Glutamatergic neuron (in vitro differentiated cells): ENCODE measurements at places on chromosomes 1 and 21. TPM values are rescaled to one million over a fixed set of nuclear protein-coding genes. Genes with fewer than 3 reads are reported as not detected.
A peak's percentile ranks its signal among the peaks of the same experiment; 100 is the strongest.

DNA sequence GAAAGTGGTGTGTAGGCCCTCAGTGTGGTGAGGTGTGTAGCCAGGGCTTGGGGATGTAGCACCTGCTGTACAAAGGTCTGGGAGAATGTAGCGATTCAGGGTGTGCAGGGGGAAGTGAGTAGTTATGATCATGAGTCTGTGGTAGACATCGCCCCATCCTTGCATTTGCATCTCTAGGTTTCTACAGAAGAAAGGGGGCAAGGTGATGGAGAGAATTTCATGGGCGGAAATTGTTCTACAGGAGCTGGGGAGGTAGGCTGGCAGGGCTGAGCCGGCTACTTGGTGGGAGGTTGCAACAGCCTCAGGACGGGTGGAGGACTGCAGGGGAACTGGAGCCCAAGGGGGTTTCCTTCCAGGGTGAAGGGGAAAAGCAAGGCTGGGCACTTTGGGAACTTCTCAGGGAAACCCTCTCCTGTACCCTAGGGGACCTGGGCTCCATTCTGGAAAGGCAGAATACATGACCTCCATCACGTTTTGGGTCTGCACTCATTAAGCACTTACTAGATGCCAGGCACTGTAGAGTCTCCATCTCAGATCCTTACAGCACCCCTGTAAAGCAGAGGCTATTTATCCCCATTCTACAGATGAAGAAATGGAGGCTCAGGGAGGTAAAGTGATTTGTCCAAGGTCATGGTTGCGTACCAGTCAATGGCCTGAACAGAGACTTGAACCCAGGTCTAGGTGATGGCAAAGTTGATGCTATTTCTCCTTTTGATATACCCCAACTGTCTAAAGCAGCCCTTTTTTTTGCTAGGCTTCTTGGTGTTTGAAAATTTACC lies 14.5 kb upstream of the TNFRSF1B start:
- no peak for DNase-seq
- H3K36me3 ChIP-seq = no peaks in the 10 kb centered on the region
- H3K27me3 ChIP-seq = peaks cover 5% of the 10 kb centered on the region
- H3K27ac ChIP-seq = no peak overlapping the region
- no peak overlapping the region for H3K4me3 ChIP-seq

- peaks cover 5% of the 10 kb centered on the region for H3K27me3 ChIP-seq
- DNase-seq = no peak
- peak overlapping the region; percentile 90 for H3K4me3 ChIP-seq
- H3K27ac ChIP-seq = peak overlapping the region; percentile 95
- H3K4me1 ChIP-seq = peaks cover 17% of the 10 kb centered on the region
Observed at GRCh38 chr1:26408604-26409003, 2.0 kb upstream of the LIN28A start.

GRCh38 chr1:111286912-111287311 lies 3.7 kb upstream of the CHIA start:
- no peak overlapping the region for H3K4me3 ChIP-seq
- H3K27ac ChIP-seq = no peak overlapping the region
- H3K4me1 ChIP-seq = no peaks in the 10 kb centered on the region

DNA sequence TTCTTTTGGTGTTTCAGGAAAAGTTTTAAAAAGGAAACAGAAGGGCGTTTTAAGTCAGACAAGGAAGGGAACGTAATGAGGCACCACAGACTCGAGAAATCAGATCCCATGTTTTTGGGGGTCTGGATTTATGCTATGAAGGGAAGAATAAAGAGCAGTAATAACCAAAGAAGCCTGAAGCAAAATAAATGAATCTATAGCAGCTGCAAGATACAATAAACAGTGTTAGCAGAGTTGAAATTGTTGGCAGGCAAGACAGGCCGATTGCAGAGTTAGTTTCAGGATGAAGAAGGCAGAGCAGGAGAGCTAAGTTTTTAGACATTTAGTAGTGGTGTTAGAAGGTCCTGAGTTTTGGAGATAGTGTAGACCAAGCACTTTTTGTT lies 425 bp downstream of the DDR2 start:
- H3K4me3 ChIP-seq = peak overlapping the region; percentile 8
- H3K27me3 ChIP-seq = no peaks in the 10 kb centered on the region
- no peak overlapping the region for H3K27ac ChIP-seq
- no peak for DNase-seq
- no peaks in the 10 kb centered on the region for H3K36me3 ChIP-seq

GRCh38 chr1:228358764-228359612 lies 47.6 kb downstream of the TRIM11 start:
- no peak for DNase-seq
- H3K4me3 ChIP-seq = no peak overlapping the region
- H3K36me3 ChIP-seq = no peaks in the 10 kb centered on the region
- peaks cover 12% of the 10 kb centered on the region for H3K4me1 ChIP-seq
- H3K27me3 ChIP-seq = peaks cover 2% of the 10 kb centered on the region

- H3K27ac ChIP-seq = no peak overlapping the region
- DNase-seq = no peak
- no peaks in the 10 kb centered on the region for H3K4me1 ChIP-seq
- H3K27me3 ChIP-seq = peaks cover 2% of the 10 kb centered on the region
- H3K4me3 ChIP-seq = no peak overlapping the region
Observed at GRCh38 chr1:206953626-206954025, 7.4 kb upstream of the PIGR start.

The HES2 gene
- total RNA-seq = 54.6 TPM

DNA sequence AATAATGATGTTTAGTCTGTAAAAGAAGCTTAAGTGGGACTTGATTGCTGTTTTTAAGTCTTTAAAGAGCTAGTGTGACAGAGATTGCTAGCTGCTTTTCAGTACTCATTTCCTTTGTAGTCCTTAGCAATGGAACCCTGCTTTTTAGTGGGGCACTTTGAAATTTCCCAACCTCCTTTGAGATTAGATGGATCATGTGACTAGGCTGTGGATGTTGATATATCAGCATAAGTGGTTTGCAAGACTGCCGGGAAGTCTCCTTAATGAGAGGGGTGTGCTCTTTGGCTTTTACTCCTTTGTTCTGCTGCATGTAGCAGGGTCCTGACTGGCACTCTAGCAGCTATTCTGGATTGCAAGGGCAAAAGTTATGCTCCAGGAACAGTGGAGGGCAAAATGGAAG lies 11.2 kb upstream of the RCOR3 start:
- H3K4me3 ChIP-seq = no peak overlapping the region
- H3K27ac ChIP-seq = no peak overlapping the region
- no peak for DNase-seq
- no peaks in the 10 kb centered on the region for H3K36me3 ChIP-seq

DNA sequence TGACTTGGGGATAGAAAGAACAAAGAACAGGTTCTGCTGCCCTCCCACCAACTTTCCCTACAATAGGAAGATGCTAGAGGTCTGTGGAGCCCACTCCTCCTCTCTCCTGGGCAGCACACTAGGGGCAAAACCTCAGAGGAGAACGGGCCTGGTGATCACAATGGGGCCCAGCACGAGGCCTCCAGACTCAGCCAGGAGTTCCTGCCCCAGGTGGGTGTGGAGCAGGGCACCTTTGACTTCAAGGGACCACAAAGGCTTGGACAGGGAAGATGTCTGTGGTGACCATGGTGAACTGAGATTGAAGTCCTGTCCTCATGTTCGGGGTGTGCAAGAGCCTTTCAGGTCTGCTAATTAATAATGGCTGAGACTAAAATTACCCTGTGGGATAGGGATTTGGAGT lies 88.8 kb downstream of the LAMC2 start:
- H3K27me3 ChIP-seq = peaks cover 9% of the 10 kb centered on the region
- H3K36me3 ChIP-seq = no peaks in the 10 kb centered on the region
- H3K4me1 ChIP-seq = peaks cover 42% of the 10 kb centered on the region

- DNase-seq = no peak
- no peaks in the 10 kb centered on the region for H3K4me1 ChIP-seq
- no peak overlapping the region for H3K4me3 ChIP-seq
- H3K27me3 ChIP-seq = peaks cover 2% of the 10 kb centered on the region
- no peak overlapping the region for H3K27ac ChIP-seq
Observed at GRCh38 chr1:175169286-175170018, 23.1 kb downstream of the KIAA0040 start.

DNA sequence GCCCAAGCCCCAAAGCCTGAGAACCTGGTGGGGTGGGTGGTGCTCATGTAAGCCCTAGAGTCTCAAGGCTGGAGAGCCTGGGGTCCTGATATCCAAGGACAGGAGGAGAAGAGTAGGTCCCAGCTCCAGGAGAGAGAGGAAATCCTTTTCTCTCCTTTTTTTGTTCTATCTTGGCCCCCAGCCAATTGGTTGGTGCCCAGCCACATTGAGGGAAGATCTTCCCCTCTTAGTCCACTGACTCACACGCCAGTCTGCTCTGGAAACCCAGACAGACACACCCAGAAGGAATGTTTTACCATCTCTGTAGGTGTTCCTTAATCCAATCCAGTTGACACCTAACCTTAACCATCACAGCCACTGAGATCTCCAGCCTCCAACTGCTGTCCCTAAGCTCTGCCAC lies 16.2 kb upstream of the LIN9 start:
- H3K36me3 ChIP-seq = no peaks in the 10 kb centered on the region
- DNase-seq = no peak
- H3K4me1 ChIP-seq = no peaks in the 10 kb centered on the region
- peaks cover 2% of the 10 kb centered on the region for H3K27me3 ChIP-seq
- H3K27ac ChIP-seq = no peak overlapping the region

GRCh38 chr1:107894605-107895004 lies 70.4 kb downstream of the VAV3 start:
- peaks cover 4% of the 10 kb centered on the region for H3K36me3 ChIP-seq
- H3K27me3 ChIP-seq = peaks cover 4% of the 10 kb centered on the region
- no peak overlapping the region for H3K27ac ChIP-seq

DNA sequence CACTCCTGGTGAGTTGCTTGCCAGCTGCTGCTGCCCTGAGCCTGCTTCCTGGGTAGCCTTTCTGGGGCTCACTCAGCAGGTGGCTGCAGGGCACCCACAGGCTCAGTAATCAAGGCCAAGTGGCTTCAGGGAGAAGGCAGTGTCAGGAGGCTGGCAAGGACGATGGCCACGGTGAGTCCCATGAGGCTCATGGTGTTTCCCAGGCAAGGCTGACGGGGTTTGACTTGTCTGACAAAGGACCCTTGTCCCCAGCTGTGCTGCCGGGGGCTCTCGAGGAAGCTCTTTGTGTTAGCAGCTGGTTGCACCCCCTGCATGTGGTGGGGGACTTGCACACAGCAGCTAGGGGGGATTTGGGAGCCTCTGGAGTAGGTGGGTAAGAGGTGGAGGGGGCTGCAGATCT lies 190.5 kb upstream of the C1orf174 start:
- H3K4me1 ChIP-seq = no peaks in the 10 kb centered on the region
- H3K27ac ChIP-seq = no peak overlapping the region
- peaks cover 7% of the 10 kb centered on the region for H3K27me3 ChIP-seq

GRCh38 chr1:93675271-93675670 lies 6.4 kb downstream of the BCAR3 start:
- H3K36me3 ChIP-seq = no peaks in the 10 kb centered on the region
- peaks cover 31% of the 10 kb centered on the region for H3K4me1 ChIP-seq
- H3K27ac ChIP-seq = peak overlapping the region; percentile 57
- DNase-seq = no peak
- H3K27me3 ChIP-seq = peaks cover 8% of the 10 kb centered on the region
- peak overlapping the region; percentile 64 for H3K4me3 ChIP-seq

GRCh38 chr1:164699815-164700491 lies 141.0 kb downstream of the PBX1 start:
- no peak overlapping the region for H3K4me3 ChIP-seq
- DNase-seq = no peak
- H3K27me3 ChIP-seq = no peaks in the 10 kb centered on the region
- peak overlapping the region; percentile 67 for H3K27ac ChIP-seq
- H3K36me3 ChIP-seq = no peaks in the 10 kb centered on the region
- peaks cover 23% of the 10 kb centered on the region for H3K4me1 ChIP-seq

DNA sequence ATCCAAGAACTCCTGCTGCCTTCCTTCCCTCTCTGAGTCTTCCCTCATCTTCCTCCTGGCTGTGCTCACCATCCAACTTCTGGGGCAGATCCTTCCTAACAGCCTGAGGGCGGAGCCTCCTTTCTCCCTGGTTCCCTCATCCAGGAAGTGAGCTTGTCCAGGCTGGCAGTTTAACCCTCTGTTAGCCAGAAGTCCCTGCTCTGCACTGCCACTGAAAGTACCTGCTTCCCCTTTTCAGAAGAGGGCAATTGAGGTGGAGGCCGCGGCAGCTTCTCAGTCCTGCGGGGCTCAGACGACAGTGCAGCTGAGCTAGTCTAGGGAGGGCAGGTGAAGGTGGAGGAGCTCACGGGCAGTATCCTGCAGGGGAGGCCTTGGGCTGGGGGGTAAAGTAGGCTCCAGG lies 149.1 kb downstream of the FCRL5 start:
- H3K4me3 ChIP-seq = no peak overlapping the region
- H3K27ac ChIP-seq = no peak overlapping the region
- no peaks in the 10 kb centered on the region for H3K36me3 ChIP-seq
- H3K27me3 ChIP-seq = no peaks in the 10 kb centered on the region
- no peak for DNase-seq

- DNase-seq = no peak
- H3K4me3 ChIP-seq = no peak overlapping the region
- H3K27me3 ChIP-seq = no peaks in the 10 kb centered on the region
- no peaks in the 10 kb centered on the region for H3K4me1 ChIP-seq
Observed at GRCh38 chr1:24257373-24257772, 61.8 kb upstream of the GRHL3 start.

- no peaks in the 10 kb centered on the region for H3K36me3 ChIP-seq
- H3K4me1 ChIP-seq = no peaks in the 10 kb centered on the region
- peaks cover 2% of the 10 kb centered on the region for H3K27me3 ChIP-seq
- H3K27ac ChIP-seq = no peak overlapping the region
Observed at GRCh38 chr21:16323596-16323995, 593.8 kb downstream of the USP25 start.

DNA sequence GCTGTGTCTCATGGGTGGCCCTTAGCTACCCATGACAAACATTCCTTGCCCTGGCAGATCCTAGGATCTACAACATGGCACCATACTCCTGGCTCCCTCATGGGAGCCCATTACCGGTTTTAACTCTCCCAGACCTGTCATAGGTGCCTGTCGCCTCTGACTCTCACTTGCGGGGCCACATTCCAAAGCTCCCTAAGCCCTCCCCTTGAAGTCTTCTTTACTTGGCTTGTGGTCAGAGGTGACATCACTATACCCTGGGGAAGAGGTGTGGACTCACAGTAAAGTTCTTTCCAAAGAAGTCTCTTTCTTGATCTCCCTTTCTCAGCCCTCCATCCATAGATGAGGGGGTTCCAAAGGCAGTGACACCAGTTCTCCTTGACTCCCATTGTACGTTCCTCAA lies 5.4 kb upstream of the SLAMF9 start:
- no peak overlapping the region for H3K4me3 ChIP-seq
- no peaks in the 10 kb centered on the region for H3K4me1 ChIP-seq
- no peaks in the 10 kb centered on the region for H3K36me3 ChIP-seq
- peaks cover 3% of the 10 kb centered on the region for H3K27me3 ChIP-seq

- no peaks in the 10 kb centered on the region for H3K36me3 ChIP-seq
- H3K4me1 ChIP-seq = peaks cover 17% of the 10 kb centered on the region
- H3K4me3 ChIP-seq = no peak overlapping the region
- no peak for DNase-seq
Observed at GRCh38 chr1:41876576-41877445, 41.9 kb downstream of the HIVEP3 start.

The SH3BGR gene
- total RNA-seq = 1.5 TPM

The TRIM17 gene
- total RNA-seq = not detected

DNA sequence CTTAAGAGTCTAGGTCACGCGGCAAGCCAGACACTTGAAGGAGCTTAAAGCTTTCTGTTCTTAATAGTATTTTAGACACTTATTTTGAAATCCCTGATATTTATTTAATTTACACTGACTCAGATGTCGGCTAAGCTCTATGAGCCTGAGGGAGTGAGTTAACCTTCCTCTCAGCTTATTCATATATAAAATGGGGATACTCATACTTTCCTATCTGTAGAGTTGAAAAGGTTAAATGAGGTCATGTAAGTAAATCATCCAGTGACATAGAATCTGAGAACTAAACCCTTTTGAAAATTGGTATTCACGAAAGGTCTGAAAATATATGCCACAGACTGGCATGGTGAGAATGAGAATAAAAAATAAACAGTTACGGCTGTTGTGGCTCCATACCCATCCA lies 1.4 kb upstream of the GPR161 start:
- H3K4me3 ChIP-seq = peak overlapping the region; percentile 94
- no peak for DNase-seq
- H3K27me3 ChIP-seq = peaks cover 11% of the 10 kb centered on the region
- peak overlapping the region; percentile 98 for H3K27ac ChIP-seq
- peaks cover 22% of the 10 kb centered on the region for H3K4me1 ChIP-seq
